ENCODE measurements at places on chromosomes 3 and 15.

DNA sequence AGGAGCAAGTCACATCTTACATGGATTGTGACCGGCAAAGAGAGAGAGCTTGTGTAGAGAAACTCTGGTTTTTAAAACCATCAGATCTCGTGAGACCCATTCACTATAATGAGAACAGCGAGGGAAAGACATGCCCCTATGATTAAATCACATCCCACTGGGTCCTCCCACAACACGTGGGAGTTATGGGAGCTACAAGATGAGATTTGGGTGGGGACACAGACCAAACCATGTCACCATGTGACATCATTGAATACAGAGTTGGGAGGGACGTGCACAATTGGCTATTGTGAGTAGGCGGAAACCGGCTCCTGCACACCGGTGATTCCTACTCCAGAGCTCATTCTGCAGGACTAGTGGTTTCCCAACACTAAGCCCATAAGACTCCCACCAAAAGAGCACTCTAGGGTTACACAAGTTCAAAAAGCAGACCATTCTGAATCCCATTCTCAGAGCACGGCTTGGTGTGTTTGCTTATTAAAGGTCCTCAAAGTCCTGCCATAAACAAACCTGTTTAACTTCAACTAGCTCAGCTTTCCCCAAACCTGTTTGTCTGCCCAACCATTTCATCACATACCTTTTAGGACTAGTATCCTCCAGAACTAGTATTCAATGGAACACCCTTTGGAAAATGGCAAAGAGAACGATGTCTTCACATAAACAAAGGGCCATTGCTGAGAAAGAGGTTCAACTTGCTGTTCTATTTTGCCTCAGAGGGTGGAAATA, 167.6 kb downstream of the TLE3 start:
- DNase-seq, result no peak

GRCh38 chr3:9172851-9173321, 76.6 kb downstream of the SRGAP3 start:
- no peak for DNase-seq

GRCh38 chr3:88152841-88153240, 3.1 kb downstream of the C3orf38 start:
- DNase-seq, result no peak

DNA sequence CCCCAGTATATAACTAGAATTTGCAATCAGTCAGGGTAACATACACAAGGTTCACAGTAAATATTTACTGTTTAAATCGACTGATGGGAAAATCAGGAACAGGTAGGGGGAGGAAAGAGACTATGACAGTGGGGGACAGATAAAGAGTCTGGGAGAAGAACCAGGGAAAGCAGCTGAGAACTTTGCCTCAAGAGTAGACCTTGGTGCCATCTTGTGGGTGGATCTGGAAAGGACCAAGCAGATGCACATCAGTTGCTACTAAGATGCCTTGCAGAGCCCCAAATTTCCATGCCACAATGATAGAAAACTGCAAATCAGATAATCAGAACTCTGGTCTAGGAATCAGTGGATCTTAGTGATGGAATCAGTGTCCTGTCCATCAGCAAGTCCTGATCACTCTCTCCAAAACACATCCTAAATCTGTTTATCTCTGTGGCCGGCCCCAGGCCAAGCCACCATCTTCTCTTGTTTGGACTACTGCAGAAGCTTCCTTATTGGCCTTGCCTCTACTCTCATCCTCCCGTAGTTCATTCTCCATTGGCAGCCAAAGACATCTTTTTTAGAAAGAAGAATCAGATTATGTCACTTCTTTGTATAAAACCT, 62.7 kb downstream of the PDE8A start:
- DNase-seq, result peak; percentile 51

GRCh38 chr15:62391641-62392262, 226.7 kb upstream of the C2CD4B start:
- DNase-seq, result no peak

DNA sequence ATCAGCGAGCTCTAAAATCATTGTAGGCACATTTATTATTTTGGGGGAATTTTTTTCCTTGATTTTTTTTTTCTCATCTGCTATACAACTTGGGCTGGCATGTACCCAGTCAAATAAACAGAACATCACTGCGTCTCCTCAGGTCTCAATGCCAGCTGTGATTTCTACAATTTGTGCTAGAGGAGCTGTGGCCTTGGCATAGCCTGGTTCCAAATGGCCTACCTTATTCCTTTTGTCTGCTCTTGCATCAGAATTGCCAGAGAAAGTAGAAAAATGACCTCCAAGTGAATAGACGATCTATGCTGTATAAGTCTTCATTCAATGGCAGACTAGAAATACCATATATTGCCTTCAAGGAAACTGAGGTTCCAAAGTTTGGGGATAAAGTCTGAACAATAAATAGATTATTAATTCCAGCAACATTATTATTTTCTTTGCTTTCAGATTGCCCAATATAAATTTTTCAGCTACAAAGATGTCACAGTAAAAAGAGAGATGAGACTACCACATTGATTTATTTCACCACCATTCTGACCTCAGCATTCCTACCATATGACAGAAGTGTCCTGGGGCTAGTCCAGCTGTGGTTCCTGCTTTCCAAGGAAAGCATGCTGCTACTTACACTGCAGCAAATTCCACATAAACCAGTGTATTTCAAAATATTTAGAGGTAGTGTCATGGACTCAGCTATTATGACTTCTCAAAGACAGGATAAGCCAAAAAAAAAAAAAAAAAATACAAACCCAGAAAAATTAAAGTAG, 493.9 kb upstream of the ZNF385D start:
- DNase-seq, result peak; percentile 75

GRCh38 chr3:109384164-109384563, 46.8 kb upstream of the DPPA4 start:
- no peak for DNase-seq

DNA sequence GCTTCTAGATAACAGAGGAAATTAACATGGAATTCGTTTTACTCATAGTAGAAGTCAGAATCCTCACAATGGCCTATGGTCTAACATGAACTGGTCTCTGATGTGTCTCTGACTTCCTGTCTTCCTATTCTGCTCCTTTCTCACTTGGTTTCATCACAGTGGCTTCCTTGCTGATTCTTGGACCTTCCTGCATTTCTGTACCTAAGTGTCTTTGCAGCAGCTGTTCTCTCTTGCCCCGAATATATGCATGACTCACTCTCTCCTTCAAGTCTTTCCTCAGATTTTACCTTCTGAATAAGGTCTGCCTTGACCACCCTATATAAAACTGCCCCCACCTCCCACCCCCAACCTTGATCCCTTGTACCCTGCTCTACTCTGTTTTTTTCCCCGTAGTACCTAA, 14.1 kb downstream of the ARL13B start:
- no peak for DNase-seq

DNA sequence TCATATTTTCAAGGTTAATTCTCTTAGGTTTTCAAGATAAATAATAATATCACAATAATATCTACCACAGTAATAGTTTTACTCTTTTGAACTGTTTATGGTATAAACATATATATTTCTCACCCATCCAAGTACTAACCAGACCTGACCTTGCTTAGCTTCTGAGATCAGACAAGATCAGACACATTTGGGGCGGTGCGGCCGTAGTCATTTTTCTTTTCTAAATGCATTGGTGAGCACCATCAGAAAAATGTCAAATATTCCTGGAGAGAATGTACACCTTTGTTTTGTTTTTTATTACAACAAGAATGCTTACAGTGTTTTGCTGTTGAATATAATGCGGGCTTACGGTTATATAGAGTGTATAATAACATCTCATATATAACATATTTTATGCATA, 267.8 kb downstream of the ADAMTS17 start:
- DNase-seq, result no peak

GRCh38 chr3:60094392-60094947, 1044.6 kb upstream of the CFAP20DC start:
- DNase-seq, result no peak

- DNase-seq, result no peak
Measured at GRCh38 chr3:135495891-135496290, 469.6 kb upstream of the PPP2R3A start.

- no peak for DNase-seq
Measured at GRCh38 chr15:34233614-34234013, 8.8 kb downstream of the EMC4 start.

GRCh38 chr3:62962714-62963113, 87.5 kb upstream of the CADPS start:
- DNase-seq, result no peak

DNA sequence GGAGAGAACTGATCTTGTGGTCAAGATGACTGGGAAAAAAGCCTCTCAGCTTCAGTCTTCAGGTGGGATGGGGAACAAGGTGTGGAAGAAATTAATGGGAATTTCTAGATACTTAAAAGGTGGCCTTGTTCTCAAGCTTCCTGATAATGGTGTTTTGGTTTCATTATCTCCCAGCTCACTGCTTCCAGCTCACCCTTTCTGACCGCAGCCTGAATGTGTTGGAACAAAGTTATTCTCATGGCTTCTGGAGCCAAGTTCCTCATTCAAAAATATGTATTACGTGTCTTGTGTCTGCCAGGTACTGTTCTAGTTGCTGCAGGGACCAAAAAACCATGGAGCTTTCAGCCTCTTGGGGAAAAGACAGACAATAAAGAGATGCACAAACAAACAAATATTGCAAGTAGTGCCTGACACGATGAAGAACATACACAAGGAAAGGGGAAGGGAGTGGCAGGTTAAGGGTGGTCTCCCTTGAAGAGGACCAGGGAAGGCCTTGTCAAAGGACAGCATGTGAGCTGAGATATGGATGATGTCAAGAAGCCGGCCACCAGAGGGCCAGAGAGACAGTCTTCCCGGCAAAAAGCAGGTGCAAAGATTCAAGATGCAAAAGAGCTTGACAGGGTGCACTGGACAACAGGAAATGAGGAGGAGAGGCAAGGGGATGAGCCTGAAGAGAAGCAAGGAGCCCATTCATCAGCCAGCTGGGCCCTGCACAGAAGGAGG, 35.5 kb downstream of the ARRDC4 start:
- DNase-seq, result no peak

- DNase-seq, result no peak
Measured at GRCh38 chr15:85950101-85950500, 129.6 kb upstream of the AGBL1 start.
